ENCODE measurements at places on chromosomes 16 and 17.

DNA sequence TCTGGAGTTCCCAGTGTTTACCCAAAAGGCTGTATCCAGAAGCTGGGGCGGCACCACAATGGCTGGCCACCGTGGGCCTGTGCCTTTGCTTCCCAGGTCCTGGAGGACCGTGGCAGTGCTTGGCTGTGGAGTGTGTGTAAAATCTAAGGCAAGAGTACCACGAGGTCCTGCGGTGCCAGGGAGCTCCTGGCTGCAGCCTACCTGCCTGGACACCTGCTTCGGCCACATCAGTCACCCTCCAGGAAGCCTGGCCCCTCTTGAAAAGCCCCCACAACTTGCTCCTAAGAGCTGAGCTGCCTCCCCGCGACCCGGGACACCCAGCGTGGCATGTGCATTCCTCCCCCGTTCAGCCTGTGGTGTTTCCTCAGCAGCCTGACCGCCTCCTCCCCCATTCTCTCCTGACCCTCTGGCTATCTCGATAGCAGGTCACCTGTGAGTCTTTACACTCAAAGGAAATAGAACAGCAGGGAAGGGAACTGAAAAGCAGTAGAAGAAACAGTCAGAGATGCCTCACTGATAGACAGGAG lies 7.9 kb downstream of the TIMM22 start:
- DNase-seq = no peak

GRCh38 chr17:70288540-70289290 lies 119.4 kb downstream of the KCNJ2 start:
- DNase-seq = no peak

DNA sequence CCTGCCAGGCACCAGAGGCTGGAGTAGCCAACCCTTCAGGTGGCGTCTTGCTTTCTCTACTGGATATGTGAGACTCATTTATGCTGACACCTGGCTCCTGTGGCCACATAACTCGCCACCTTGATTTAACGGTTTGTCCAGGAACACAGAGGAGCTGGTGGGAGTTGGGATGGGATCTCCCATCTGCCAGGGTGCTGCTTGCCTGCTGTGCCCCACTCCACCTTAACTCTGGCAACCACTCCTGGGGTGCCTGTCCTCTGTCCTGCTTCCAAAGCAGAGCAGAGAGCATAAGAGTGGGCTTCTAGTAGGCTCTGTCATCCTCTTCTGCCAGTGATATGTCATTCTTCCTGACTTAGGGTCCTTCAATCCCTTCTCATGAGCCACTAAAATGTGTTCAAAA lies 63.4 kb upstream of the ZNF423 start:
- no peak for DNase-seq

DNA sequence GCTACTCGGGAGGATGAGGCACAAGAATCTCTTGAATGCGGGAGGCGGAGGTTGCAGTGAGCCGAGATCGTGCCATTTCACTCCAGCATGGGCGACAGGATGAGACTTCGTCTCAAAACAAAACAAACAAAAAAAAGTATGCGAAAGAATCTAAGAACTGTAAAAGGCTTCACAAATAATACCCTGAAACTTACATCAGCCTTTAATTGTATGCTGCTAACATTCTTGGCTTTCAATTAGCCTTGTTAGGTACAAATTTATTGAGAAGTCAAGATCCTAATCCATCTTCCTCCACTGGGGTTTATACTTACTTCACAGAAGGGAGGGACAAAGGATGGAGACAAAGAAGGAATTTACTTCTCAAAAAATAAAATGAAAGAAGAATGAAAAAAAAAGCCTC lies 83.3 kb downstream of the SNX11 start:
- DNase-seq = no peak

GRCh38 chr17:72913142-72913682 lies 179.3 kb downstream of the SLC39A11 start:
- DNase-seq = no peak

DNA sequence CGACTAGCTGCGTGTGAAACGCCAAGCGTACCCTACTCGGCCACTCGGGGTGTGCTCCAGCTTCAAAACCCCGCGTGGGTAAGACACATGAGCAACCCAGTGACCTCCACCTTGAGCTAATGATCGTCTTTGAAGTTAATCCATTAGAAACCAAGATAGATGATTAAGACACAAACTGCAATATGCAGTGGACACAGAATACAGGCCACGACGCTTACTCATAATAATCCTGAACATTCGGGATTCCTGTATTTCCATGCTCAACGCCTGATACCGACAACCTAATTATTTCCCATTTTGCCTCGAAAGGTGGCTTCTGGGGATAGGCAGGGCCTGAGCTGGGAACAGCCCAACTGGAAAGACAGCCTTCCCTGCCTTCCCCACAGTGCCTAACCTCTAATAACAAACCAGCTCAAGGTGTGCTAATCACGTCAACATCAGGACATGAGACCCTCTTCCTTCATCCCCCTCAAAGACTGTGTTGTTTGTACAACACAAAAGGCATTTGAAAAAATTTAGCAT lies 504 bp upstream of the COPRS start:
- DNase-seq = no peak

- no peak for DNase-seq
Observed at GRCh38 chr16:53768593-53768992, 64.6 kb downstream of the FTO start.

DNA sequence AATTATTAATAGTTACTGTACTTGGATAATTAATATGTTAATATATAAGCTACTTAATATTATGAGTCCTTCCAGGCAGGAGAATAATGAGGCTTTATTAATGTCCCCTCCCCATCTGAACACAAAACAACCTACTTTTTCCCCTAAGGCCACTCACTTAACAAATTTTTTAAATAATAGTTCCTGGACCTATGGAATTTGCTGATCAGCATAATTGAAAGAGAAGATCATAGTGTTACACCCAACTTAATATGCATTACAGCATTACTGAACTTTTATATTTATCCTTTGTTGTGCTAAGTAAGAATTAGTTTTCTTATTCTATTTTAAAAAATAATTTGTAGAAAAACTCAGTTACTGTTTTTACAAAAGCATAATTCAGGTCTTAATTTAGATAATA lies 1537.7 kb upstream of the GOT2 start:
- DNase-seq = no peak

GRCh38 chr17:36464765-36465088 lies 21.8 kb upstream of the ZNHIT3 start:
- DNase-seq = no peak

- DNase-seq = no peak
Observed at GRCh38 chr17:76805319-76805718, 62.9 kb upstream of the MGAT5B start.

DNA sequence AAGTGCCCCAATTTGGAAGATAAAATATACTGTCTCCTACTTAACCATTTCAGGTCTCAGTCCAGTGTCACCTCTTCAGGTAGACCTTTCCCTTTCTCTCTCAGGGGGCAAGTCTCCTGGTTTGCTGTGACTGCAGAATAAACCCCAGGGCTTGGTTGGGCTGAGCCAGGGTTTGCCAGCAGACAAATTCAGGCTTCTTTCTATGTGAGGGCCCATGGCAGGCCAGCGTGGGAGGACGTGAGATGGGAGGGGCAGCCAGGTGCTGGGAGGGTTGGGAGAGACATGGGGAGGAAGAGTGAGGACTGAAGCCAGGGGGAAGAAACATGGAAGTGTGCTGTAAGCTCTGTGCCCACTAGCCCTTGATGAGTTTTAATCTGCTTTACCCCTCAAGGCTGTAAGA lies 163.2 kb downstream of the SPECC1 start:
- no peak for DNase-seq

GRCh38 chr16:10663744-10664143 lies 31.0 kb downstream of the TEKT5 start:
- no peak for DNase-seq

DNA sequence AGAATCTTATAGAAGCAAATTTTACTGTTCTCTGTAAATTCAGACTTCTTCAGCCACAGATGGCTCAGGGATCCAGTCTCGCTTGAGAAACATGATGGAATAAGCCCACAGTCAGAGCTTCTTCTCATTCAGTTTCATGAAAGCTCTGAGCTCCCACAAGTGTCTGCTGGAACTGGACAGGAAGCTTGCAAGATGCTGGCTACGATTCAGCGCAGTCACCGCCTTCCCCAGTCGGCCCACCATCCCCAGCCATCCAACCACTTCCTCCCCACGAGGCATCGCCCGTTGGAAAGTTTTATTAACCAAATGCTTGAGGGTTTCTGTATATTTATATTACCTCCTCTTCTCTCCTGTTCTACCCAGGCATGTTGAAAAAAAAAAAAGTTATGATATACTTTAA lies 171.7 kb downstream of the ZFHX3 start:
- peak; percentile 80 for DNase-seq

DNA sequence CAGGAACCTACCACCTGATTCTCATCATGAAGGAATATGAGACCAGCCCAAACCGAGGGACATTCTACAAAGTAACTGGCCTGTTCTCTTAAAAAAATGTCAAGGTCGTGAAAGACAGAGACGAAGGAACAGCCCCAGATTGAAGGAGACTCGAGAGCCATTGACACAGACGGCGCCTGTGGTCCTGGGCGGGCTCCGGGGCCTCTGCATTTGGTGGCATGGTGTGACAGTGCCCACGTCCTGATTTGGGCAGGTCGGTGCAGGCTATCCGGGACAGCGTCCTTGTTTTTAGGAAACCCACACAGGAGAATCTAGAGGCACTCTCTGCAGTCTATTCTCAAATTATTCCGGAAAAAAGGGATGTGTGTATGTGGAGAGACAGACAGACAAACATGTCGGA lies 64.1 kb downstream of the ADCY9 start:
- peak; percentile 21 for DNase-seq

GRCh38 chr16:72944757-72945485 lies 103.0 kb downstream of the ZFHX3 start:
- no peak for DNase-seq

DNA sequence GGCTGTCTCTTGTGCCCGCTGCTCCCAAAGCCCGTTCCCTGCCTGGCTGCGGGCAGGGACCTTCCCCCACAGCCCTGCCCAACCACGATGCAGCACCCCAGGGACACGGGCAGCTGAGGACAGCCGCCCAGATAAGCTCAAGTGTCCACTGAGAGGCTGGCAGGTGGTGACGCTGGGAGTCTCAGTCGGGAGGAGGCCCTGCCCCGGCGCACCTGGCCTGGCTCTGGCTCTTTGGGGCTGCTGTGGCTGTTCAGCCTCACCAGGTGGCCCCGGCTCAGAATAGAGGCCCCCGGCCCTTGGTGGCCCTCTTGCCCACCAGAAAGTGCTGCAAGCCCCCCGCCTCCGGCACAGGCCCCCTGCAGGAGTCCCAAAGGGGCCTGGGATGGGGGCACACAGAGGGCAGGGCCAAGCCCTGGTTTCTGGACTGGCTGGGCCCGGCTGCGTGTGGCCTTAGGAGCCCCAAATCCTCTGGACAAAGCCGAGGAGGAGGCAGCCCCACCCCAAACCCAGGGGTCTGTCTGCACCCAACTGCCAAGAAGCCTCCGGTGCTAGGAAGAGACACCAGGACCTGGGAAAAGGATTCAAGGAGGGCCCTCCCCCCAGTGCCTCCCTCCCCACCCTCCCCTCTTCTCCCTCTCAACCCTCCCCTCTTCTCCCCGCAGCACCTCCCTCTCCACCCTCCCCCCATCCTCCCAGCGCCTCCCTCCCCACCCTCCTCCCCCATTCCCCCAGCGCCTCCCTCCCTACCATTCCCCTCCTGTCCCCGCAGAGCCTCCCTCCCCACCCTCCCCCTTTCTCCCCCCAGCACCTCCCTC lies 5.3 kb downstream of the NTHL1 start:
- DNase-seq = no peak

- no peak for DNase-seq
Observed at GRCh38 chr17:49939318-49939717, 29.7 kb upstream of the DLX4 start.

DNA sequence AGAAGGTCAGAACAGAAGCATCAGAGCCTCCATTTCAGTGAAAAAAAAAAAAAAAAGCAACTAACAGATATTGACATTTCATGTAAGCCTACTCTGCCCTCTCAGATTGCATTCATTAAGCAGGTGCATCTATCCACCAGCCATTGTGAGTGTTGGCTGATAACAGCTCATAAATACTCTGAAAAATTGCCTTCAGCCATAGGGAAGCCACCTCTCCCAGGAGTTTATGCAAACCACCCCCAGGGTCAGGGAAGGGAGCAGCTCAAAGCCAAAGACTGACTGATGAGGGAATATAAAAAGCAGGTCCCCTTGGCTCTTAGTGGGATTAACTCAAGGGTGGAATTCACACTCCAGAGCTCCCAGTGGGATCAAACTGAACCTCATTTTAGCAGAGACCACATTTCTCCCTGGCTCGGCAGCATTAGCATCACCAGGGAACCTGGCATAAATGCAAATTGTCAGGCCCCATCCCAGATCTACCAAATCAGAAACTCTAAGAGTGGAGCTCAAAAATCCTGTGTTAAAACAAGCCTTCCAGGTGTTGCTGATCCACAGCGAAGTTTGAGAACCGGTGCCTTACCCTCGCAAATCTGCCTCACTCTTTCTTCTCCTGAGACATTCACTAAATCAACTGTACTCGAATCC lies 14.2 kb downstream of the APOH start:
- no peak for DNase-seq

GRCh38 chr17:60079401-60080243 lies 901 bp upstream of the HEATR6 start:
- DNase-seq = no peak

- no peak for DNase-seq
Observed at GRCh38 chr17:75816693-75817092, 27.5 kb downstream of the UNC13D start.

- no peak for DNase-seq
Observed at GRCh38 chr16:72865258-72865657, 182.7 kb downstream of the ZFHX3 start.

- no peak for DNase-seq
Observed at GRCh38 chr16:50611332-50611934, 63.2 kb downstream of the NKD1 start.

GRCh38 chr17:73561111-73561510 lies 83.1 kb downstream of the SDK2 start:
- DNase-seq = no peak

- DNase-seq = no peak
Observed at GRCh38 chr16:55735120-55735781, 79.5 kb downstream of the SLC6A2 start.

GRCh38 chr17:76191896-76192295 lies 48.4 kb downstream of the RNF157 start:
- no peak for DNase-seq

DNA sequence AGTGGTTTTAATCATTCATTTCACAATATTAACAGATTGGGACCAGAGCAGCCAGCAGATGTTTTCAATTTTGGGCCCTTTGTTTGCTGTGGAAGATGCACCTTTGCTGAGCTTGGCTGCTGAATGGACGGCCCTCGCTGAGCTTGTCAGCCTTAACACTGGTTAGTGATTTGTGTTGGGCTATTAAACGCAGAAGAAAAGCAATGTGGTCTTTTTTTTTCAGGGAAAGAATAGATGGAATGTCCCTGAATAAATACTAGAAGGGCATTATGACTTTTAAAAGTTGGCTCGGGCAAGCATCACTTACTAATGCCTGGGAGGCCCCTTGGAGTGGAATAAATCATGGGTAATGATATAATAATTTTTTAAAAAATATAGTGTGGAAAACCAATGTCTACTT lies 297.0 kb downstream of the MAP2K6 start:
- DNase-seq = no peak
